Tibial nerve (tissue), 4 donors: ENCODE measurements at places on chromosomes 1 and 21. TPM values are rescaled to one million over a fixed set of nuclear protein-coding genes. Genes with fewer than 3 reads are reported as not detected.

Gene CYYR1
- total RNA-seq = 16.2 TPM

GRCh38 chr1:245105815-245106410, 48.9 kb upstream of the KIF26B start:
- no peak for DNase-seq

- DNase-seq = no peak
These were observed 585.2 kb upstream of the PKN2 start for GRCh38 chr1:88098881-88099280.

DNA sequence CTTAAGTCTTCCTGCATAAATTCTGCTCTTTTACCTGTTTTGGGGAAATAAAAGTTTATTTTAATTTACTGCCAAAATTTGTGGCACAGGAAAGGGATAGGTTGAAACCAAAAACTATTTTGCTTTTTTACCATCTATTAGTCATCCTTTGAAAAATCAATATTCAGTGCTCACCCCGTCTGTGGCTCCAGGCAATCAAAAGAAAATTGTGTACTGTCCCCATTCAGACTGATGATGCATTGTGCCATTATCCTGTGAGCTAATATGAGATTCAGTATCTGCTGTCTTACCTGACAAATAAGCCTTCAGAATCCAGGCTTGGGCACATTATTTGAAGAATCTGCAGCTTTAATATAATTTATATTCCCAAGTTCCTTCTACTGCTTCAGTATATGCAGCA, 650.7 kb downstream of the KIF26B start:
- no peak for DNase-seq

Gene RXRG
- 10.7 TPM for total RNA-seq

GRCh38 chr1:14217384-14217783, 381.1 kb upstream of the KAZN start:
- no peak for DNase-seq

Gene TTLL10
- total RNA-seq = not detected
